Stimulated activated CD8-positive, alpha-beta memory T cell treated with anti-CD3 and anti-CD28 coated beads, Interleukin-7, amount 100 ng/mL, for 24 hours (primary cell): ENCODE measurements at places on chromosomes 6 and 20.

DNA sequence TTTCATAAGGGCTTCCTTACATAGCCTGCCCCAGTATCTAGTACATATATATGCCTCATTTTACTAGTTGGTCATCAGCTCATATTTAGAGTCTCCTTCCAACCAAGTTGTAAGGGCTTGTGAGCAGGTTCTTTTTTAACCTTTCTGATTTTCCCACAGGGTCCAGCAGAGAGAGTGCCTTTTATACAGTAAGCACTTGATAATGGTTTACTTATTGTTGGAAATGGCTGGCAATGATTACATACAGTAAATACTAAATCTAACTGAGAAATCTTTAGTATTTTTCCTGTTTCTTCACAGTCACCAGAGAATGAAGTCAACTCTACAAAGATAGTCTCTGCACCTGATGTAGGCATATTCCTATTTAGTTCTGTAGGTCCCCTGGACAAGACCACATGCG is 135.1 kb upstream of the B3GAT2 start:
- DNase-seq, result no peak

DNA sequence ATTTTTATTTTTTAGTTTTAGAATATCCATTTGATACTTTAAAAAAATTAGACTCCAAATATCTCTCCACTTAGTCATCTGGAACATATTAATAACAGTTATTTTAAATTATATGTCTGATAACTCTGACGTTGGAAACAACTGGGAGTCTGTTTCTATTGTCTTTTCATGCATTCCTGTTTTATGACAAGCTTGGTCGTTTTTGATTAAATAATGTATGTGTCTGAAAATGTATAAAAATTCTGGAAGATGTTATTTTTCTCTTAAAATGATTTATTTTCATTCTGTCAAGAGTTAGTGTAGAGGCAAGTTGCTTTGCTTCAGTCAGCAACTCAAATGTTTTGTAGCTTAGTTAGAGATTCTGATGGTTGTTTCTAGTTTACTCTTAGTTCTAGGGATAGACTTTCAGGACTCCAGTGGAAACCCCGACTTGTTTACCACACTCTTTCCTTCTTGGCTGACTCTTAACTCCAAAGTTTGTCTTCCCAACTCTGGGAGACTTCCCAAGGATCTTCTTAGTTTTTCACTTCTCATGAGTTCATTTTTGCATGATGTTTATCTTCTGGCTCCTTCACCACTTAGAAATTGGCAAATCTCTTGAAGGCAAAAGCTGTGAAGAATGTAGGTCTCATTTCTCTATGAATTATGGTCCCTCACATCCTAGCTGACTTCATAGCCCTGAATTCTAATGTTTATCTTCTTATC is 190.9 kb downstream of the LAMA2 start:
- DNase-seq, result no peak

GRCh38 chr20:47205577-47206123 is 150.8 kb downstream of the ZMYND8 start:
- no peak for DNase-seq

DNA sequence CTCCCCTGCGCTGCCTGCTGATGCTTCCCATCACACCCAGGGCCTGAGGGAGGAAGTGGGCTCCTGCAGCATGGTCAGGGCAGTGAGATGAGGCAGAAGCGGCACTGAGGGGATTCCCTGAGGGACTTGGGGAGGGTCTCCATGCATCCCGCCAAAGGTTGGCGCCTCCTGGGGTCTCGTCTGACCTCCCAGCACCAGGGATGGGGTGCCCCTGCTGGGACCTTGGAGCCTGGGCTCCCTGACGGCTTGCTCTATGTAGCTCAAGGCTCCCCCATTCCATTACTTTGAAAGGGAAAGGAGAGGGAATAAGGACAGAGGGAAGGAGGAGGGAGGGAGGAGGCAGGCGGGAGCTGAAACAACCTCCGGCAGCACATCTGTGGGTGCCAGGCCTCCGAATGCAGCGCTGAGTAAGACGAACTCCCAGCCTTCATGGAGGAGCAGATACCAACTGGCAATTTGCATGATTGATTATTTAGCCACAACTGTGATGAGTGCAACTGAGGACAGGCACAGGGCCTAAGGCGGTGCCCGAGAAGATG is 259.3 kb downstream of the ERMARD start:
- no peak for DNase-seq

DNA sequence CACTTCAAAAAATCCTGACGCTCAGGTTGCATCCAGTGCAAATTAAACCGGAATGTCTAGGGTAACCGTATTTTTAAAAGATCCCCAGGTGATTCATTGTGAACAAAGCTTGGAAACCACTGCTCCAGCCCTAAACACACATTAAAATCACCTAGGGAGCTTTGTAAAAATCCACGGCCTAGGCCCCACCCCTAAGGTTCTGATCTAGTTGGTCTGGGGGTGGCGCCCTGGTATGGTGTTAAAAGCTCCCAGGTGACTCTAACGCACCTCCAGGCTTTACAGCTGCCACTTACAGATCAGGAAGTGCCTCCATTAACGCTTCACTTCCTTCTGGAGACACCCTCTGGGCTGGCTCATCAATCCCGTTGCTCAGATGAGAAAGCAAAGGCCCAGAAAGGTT is 92.2 kb downstream of the GRM4 start:
- DNase-seq, result no peak

- DNase-seq, result no peak
These were observed 21.7 kb downstream of the YTHDF1 start for GRCh38 chr20:63194007-63194796.

DNA sequence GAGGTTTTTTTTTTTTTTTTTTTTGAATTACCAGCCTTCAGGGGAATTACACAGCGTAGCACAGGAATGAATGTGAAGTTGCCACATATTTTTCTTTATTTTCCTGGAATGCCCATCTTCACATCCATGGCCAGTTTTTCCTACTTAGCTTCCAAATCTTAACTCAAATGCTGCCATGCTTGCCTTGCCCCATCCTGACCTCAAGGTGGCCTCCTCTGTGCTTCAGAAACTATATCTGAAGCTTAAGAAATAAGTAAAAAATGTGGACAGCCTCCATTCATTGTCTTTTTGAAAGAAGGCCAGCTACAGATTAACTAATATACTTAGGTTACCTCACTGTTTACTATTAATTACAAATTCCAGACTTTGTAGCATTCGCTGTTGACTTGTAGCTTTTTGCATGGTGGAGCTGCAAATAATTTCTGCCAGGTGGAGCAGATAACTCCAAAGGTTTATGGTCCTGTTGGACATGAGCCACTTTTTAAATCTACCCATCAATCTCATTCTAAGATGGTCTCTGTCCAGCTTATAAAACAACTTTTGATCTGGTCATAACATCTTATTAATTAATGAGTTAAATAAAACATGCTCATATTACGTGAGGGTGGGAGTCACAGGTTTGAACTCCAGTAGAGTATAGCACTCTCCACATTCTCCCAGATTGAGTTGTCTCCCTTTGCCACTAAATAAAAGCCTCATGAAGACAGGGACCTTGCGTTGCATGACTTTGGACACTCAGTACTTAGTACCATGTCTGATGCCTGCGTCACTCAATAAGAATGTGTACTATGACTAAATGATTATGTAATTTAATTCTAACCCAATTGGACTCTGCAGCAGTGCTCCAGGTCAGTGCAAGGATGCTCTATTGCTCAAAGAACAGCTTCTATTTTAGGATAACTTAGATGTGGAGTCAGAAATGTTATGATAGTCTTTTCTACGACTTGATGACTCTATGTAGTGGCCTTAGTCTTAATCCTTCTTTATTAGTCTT is 678.6 kb upstream of the CITED2 start:
- no peak for DNase-seq

GRCh38 chr6:166488701-166489100 is 97.8 kb downstream of the RAMACL start:
- no peak for DNase-seq

- no peak for DNase-seq
These were observed 92.8 kb upstream of the PRSS16 start for GRCh38 chr6:27154696-27155095.

GRCh38 chr6:111204305-111204704 is 117.0 kb downstream of the SLC16A10 start:
- DNase-seq, result no peak

DNA sequence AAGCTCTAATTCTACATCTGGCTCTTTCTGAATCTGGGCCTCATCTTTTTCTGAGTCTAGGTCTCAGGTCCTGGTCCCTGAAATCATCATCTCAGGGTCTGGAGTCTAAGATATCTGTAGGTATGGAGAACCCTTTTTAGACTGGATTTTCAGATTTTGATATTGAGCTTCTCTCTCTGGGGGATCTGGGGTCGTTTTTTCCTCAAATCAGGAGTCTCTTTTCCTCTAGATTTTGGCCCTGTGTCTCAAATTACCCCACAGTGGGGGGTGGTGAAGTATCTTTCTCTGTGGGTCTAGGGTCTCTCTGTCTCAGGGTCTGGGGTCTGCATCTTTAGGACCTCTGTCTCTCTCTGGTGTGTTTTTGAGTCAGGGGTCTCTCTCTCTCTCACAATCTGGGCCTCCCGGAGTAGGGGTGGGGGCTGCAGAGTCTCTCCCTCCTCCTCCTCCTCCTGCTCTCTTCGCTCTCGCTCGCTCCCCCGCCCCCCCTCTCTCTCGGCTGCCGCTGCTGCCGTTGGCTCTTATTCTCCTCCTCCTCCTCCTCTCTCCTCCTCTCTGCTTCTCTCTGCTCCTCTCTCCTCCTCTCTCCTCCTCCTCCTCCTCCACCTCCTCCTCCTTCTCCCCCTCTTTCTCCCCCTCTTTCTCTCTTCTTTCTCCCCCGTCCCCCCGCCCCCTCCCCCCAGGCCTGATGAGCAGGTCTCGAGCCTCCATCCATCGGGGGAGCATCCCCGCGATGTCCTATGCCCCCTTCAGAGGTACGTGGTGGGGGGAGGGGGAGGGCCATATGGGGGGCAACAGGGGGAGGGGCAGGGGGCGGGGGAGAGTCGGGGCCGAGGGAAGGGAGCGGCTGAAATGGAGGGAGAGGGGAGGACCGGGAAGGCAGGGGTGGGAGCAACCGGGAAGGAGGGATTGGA is at the start of gene SYNGAP1:
SYNGAP1 (plus strand) TSS at position 486 of the 911 bp plus-strand sequence; CDS start at position 686, 200 bp downstream.
- no peak for DNase-seq

DNA sequence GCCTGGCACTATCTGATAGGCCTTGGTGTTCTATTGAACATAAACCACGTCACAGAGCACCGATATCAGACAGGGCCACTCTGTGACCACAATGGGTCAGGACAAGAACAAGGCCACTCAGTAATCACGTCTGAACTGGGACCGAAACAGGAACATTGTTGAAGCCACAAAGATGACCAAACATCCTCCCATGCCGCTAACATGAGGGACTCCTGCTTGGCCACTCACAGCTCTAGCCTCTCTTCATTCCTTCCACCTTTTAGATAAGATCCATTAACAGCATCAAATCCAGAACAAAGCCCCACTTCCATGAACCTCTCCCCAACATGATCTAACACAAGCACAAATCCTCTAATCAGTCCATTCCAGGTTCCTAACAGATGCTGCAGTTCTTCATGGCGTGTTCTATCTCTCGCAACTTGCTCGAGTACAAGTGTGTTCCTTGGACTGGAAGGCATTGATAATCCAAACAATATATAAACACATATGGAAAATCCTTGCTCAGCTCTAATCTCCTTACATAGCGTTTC is 7.4 kb downstream of the SIRT5 start:
- DNase-seq, result no peak

DNA sequence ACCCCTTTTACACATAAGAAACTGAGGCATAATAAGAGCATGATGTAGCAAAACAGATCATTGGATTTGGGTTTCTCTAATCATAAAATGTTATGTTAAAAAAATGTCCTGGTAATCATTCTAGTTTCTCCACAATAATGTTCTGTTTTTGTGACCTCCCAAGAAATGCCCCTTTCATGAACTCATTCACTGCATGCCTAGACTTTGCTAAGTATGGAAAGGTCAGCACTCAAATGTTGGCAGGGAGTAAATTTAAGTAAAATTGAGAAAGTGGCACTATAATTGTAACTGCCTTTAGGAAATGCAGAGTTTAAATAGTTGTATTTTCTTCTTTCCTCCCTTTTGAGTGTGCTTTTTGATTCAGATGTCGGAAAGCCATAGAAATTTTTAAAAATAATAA is 48.5 kb upstream of the ID4 start:
- DNase-seq, result no peak

DNA sequence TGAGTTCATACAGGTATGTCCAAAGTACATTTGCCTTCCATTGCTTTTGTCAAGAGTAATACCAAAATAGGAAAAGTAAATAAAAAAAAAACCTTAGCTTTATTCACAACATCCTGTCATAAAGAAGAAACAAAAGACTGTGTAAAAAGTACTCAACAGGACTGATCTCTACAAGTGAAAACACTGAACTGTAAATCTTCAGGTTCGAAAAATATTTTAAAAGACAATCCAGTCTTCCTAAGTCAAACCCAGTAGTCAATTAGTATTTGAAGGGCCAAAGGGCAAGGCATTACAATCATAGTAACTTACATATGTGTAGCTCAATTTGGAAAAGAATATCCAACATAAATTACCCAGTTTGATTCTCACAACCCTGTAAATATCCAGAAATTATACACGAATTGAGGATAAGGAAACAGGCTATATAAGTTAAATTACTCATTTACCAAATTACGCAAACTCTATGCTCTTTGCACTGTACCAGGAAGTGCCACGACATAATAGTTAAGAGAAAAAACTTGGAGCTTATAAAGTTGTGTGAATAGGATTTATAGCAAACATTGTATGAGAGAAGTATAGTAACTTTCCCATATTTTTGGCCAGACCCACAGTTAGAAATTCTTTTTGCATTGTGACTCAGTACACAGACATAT is 21.2 kb downstream of the PTPRK start:
- DNase-seq, result no peak

DNA sequence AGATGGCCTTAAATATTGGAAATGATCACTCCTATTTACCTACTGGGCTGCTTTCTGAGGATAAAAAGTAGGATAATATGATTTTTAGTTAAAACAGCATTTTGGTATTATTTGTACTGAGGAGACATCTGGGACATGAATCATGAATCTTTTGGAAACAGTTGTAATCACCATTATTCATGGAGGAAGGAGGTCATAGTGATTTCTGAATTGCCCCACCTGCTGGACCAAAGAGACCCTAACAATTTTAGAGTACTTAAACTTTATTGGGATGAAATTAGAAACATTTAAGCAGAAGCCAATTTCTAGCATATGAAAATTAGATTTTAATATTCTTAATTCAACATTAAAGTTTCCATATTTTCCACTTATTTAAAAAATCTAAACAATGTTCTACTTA is 108.4 kb upstream of the SIM1 start:
- DNase-seq, result no peak

DNA sequence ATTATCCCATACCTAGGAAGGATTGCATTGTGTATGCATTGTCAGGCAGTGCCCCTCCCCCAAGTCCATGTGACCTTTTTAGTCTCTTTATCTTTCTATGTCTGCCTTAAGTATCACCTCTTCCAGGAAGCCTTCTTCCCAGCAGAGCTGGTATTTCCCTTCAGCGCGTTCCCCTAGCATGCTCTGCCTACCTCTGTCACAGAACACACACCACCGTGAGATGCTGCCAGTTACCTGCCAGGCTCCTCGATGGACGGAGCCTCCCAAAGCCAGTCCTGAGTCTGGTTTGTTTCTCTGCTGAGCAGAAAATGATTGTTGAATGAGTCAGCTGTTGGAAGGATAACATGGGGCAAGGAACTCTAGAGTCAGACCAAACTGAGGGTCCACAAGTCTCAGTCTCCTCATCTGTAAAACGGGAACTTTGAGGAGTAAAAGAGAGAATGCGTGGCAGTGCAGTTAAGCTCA is 11.3 kb upstream of the ZNF335 start:
- DNase-seq, result no peak
